ENCODE measurements at places on chromosomes 6 and 20. TPM values are rescaled to one million over a fixed set of nuclear protein-coding genes. Genes with fewer than 3 reads are reported as not detected.

- H3K4me3 ChIP-seq = no peak overlapping the region
- H3K4me1 ChIP-seq = no peaks in the 10 kb centered on the region
- no peaks in the 10 kb centered on the region for H3K36me3 ChIP-seq
- no peak for ATAC-seq
- no peak overlapping the region for H3K27ac ChIP-seq
Measured at GRCh38 chr6:45003387-45003786, 324.7 kb upstream of the RUNX2 start.

- ATAC-seq = no peak
- H3K4me3 ChIP-seq = no peak overlapping the region
- no peak overlapping the region for H3K27ac ChIP-seq
- no peaks in the 10 kb centered on the region for H3K27me3 ChIP-seq
- no peaks in the 10 kb centered on the region for H3K36me3 ChIP-seq
- H3K4me1 ChIP-seq = no peaks in the 10 kb centered on the region
Measured at GRCh38 chr6:44682987-44683779, 295.7 kb downstream of the CDC5L start.

The SAMD3 gene
- not detected for total RNA-seq

The C20orf141 gene
- total RNA-seq = not detected

DNA sequence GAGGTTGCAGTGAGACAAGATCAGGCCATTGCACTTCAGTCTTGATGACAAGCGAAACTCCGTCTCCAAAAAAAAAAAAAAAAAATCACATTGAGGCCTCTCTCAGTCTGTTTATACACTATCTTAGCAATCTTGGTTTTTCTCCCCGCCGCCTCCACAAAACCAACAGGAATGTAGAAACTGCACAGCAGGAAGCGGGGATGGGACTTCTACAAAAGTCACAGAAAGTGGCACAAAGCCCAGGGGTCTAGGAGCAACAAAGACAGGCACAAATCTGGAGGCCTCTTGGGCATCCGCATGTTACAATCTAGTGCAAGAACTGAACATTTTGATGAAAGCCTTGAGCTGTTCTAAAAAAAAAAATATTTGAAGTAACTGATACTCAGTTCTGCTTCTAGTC, 48.6 kb downstream of the KDM1B start:
- no peak for ATAC-seq
- H3K4me1 ChIP-seq = no peaks in the 10 kb centered on the region
- H3K27me3 ChIP-seq = no peaks in the 10 kb centered on the region
- no peak overlapping the region for H3K27ac ChIP-seq
- peaks cover 60% of the 10 kb centered on the region for H3K36me3 ChIP-seq
- no peak overlapping the region for H3K4me3 ChIP-seq
